ENCODE measurements at places on chromosomes 11 and 22. TPM values are rescaled to one million over a fixed set of nuclear protein-coding genes. Genes with fewer than 3 reads are reported as not detected.
A peak's percentile ranks its signal among the peaks of the same experiment; 100 is the strongest.

Gene C11orf68
- total RNA-seq, result 21.4 TPM

Gene CASTOR1
- 9.4 TPM for total RNA-seq

Gene SPON1
- 1.3 TPM for total RNA-seq

GRCh38 chr22:47053726-47054141, 291.3 kb downstream of the TBC1D22A start:
- peak; percentile 88 for ATAC-seq

DNA sequence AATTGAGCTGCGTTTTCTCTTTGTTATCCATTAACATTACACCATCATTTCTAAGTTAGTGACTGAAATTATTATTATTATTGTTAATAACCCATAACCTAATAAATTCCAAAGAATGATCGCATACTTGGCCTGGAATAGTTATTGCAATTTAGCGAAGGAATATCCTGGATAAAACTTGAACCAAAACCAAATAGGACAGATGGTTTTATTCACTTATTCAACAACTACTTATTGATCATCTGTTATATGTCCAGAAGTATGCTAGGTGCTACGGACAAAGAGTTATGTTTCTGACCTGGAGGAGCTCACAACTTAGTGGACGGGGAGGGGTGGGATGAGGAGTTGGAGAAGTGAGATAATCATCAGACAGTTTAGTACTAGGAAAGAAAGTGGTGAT, 44.8 kb upstream of the ARHGAP20 start:
- ATAC-seq, result no peak

DNA sequence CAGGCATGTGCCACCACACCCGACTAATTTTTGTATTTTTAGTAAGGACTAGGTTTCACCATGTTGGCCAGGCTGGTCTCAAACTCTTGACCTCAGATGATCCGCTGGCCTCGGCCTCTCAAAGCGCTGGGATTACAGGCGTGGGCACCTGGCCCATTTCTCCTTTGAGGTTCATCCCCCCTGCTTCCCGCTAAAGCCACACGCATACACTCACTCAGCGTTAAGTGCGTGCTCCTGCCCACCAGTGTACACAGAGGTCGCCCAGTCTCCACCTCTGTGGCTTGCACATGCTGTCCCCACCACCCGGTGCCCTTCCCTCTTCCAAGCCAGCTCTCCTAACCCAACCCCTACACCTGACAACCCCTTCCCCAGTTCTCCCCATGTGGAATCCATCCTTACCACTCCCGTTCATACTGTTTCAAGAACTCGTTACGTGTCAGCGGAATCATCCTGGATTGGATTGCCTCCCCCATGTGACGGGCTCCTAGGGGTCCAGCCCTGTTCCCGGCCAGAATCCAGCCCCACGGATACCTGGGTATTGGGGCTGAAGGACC, 15.7 kb upstream of the CYTH4 start:
- peak; percentile 45 for ATAC-seq

DNA sequence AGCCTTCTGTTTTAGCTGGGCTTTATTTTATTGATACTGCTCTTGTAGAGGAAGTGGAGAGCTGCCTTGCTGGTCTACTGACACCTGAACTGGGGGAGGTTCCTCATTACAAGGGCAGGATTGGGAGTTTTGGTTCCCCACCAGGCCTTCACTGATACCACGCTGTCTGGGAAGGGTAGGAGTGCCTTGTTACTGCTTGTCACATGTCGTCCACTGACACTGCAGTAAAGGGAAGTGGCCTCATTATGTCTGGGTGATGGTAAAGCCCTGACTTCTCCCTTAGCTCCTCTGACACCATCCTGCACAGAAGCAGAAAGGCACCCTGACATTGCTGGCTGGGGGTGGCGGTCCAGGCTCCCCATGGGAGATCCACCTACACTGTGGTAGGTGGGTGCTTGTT, 38.7 kb upstream of the ELF5 start:
- ATAC-seq, result no peak

- ATAC-seq, result peak; percentile 26
Observed at GRCh38 chr11:95415837-95416304, 184.9 kb upstream of the SESN3 start.

DNA sequence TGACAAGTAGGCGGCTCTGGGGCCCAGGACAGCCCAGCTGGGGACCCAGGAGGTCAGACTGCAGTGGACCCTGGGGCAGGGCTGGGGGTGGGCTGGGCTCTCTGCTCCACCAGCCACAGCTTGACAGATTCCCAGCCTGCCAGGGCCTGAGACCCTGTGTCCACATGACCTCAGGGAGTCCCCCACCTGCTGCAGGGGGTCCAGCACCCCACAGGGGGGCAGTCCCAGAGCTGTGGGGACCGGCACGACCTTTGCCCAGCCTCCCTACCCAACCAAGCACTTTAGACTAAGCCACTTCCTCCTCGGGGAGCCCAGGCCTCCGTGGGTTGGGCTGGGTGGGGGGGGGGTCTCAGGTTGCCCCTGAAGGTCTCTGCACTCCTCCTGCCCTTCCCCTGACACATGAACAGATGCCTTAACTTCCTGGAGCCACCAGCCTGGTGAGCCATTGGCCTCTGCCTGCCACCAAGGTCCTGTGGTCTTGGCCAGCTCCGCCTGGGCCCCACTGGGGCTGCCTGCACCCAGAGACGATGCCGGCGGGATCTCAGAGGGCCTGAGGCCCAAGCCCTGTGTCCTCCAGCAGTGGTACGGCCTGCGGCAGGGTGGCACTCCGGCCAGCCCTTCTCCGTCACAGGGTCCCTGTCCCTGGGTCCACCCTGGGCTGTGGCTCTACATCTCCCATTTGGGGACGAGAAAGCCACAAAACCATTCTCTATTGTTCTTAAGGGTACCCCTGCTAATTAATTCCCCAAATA, 3.4 kb downstream of the CCDC188 start:
- no peak for ATAC-seq

GRCh38 chr11:84947970-84948580, 679.1 kb downstream of the DLG2 start:
- no peak for ATAC-seq

GRCh38 chr11:17921659-17922415, 91.0 kb downstream of the SERGEF start:
- no peak for ATAC-seq

GRCh38 chr11:86174101-86175046, 70.2 kb upstream of the EED start:
- ATAC-seq, result no peak

DNA sequence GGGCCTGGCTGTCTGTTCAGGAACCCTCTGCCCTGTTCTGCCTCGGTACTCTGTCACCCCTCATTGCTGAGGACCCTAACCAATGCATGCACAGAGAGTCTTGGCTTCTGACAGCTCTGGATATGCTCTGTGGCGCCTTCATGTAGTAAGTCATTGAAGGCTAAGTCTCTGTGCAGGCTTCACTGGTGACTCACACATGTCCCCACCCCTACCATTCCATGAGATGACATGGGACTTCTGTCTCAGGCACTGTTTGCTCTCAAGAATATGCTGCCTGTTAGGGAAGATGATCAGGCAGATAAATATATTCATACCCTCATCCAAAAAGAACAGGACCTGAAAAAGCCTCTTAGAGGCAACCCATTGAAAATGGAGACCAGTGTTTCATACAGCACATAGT, 43.6 kb upstream of the HORMAD2 start:
- ATAC-seq, result peak; percentile 43

DNA sequence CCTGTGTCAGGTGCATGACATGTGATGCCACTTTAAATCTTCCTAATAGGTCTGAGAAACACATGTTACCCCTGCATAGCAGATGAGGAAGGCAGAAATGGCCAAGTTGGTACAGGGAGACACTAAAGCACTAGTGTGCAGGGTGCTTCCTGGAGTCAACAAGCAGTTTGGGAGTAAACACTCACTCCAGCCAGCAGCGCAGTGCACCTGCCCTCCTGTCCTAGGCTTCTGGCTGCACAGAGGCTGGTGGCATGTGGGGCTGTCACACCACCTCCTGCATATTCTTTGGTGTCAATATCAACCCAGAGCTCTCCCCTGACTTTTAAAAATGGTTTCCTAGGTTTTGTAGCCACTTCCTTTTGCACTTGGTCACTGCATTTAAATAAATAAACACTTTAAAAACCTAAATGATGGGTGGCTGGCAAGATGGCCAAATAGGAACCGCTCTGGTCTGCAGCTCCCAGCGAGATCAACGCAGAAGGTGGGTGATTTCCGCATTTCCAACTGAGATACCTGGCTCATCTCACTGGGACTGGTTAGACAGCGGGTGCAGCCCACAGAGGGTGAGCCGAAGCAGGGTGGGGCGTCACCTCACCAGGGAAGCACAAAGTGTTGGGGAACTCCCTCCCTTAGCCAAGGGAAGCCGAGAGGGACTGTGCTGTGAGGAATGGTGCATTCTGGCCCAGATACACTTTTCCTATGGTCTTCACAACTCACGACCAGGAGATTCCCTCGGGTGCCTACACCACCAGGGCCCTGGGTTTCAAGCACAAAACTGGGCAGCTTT, 33.5 kb downstream of the GAB4 start:
- no peak for ATAC-seq

- no peak for ATAC-seq
Observed at GRCh38 chr11:113476553-113476952, 1.4 kb upstream of the DRD2 start.

DNA sequence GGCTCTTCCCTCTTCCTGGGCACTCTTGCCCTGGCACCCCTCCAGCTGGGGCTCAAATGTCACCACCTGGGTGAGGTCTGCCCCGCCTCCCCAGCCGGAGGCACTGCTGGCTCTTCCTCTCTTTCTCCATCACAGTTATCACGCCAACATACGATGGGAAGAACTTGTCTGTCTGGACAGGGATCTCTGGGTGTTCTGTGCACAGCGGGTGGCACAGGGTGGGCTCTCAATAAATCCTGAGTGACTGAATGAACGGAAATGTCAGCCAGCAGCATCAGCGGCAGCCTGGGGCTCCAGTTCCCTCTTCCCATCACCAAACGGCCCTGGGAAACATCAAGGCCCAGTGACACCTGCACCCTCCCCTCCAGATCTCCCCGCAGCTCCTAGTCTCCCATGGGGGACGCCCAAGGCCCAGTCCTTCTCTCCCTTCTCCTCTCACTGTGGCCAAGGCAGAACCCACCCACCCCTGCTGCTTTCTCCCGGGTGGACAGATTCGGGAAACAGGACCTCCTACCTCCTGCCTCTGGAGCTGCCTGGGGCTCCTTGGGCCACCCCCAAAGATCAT, 440 bp upstream of the SLC25A45 start:
- no peak for ATAC-seq
